ENCODE measurements at places on chromosomes 1 and 21.

DNA sequence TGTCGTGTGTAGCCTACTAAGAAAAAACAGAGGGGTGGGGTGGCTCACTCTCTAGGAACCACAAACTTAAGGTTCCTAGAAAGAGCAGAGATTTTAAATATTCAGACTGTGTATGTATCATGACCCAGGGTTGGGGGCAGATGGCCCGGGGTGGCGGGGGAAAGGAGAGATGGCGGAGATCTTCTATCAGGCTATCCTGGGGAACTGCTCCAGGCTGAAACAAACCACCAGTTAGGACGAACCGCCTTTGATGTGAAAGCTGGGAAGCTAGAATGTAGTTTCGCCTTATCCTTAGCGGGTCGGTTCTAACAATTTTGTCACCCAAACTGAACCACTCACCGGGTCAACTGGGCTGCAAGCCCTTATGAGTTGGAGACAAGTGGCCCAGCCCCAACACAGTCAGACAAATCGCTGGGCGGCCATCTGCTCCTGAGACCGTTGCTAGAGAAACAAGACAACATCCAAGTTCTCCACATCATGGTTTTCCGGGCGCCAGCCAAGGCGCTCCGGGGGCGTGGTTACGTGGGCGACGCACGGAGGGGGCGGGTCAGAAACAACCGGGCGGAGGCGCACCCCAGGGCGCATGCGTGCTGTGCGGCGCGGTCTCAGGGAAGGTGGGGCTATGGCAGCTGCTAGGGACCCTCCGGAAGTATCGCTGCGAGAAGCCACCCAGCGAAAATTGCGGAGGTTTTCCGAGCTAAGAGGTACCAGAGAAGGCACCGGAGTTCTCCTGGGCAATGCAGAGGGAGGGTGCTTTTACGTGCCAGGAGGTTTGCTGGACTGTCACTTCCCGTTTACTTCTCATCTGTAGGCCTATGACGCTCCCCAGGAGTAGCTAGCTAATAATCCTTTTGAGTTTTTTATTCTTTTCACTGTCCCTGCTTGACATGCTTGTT is at the start of the genes FPGT and LRRIQ3:
FPGT (plus strand) TSS at position 586 of the 896 bp plus-strand sequence; CDS start at position 623, 37 bp downstream.
LRRIQ3 (minus strand) TSS at position 520 of the 896 bp plus-strand sequence. CDS start 14,492 bp downstream, outside the sequence.
- peak; percentile 93 for DNase-seq

DNA sequence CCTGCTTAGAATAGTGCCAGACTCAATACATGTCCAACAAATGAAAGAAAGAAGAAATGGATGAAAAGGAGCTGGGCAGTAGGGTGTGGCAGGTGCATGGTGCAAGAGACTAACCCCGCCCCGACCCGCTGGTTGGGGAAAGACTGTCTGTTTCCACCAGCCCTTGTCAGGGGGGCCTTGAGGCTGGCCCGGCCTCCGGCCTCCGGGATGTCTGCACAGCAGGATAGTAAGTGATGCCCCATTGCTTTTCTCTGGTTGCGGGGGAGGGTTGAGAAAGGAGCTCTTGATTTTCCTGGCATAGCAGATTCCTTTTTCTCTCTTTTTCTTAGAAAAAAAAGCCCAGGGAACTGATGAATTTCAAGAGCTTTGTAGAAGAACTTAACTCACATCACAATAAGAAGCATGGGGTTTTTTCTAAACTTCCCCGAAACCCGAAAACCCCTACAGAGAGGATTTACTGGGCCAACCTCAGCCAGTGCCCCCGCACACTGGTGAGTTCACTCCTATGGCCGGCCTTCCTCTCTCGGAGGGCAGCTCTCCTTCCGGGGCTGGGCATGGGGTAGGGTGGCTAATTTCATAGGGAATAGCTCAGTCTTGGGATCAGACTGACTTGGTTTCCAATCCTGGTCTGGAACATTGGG is 12.5 kb upstream of the TTC22 start:
- no peak for DNase-seq

DNA sequence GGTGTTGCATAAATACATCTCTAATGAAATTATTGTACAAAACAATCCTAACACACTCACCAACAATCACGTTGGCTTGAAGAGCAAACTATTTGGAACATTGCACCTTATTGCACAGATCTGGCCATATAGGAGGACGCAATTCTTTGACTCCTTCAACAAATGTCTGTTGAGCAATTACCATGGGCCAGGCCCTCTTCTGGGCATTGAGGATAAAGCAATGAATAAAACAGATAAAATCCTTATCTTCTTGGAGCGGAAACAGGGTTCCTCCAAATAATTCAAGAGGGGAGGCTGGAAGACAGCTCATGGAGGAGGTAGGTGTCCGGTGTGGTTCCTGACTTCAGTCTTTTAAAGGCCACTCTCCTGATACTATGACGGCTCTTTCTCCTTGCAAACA is 43.3 kb downstream of the PAX7 start:
- no peak for DNase-seq

DNA sequence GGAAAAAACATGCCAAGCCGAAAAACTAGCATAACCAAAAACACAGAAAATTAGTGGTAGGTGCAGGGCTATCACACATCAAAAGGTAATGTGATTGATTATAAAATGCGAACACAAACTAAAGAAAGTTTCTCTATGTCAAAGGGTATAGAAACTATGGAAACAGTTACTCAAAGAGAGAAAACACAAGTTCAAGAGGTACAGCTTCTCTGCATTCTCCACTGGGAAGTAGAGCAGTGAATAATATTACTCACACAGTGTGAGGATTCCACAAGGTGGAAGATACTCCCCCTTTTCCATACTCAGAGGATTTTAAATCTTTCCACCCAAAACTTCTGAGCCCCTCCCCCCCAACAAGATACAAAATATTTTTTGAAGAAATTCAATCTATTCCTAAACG is 18.6 kb downstream of the AKT3 start:
- no peak for DNase-seq

DNA sequence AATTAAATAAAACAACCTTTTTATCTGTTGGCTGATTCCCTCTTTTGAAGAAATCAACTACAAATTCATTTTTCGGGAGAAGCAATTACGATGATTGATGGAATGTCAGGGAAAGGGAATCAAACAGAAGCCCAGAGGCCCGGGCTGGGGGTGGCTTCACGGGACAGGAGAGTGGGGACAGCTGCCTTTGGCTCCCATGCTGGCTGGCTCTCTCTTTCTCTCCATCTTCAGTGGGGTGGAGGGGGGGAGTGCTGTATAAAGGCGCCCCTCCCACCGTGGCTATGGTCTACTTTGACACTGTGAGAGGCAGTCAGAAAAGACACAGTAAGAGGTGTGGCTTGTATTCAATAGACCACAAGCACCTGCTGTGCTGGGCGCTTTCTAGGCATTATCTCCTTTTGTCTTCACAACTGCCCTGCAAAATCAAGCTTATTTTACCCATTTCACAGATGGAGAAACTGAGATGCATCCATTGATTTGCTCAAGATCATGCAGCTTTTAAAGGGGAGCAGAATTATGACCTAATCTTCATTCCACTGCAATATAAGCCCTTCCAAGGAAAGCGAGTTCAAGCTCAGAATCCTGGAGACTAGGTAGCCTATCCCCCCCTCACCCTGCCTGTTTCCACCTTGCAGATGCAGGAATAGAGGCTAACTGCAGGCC is 92.9 kb downstream of the GRIK3 start:
- DNase-seq, result no peak

DNA sequence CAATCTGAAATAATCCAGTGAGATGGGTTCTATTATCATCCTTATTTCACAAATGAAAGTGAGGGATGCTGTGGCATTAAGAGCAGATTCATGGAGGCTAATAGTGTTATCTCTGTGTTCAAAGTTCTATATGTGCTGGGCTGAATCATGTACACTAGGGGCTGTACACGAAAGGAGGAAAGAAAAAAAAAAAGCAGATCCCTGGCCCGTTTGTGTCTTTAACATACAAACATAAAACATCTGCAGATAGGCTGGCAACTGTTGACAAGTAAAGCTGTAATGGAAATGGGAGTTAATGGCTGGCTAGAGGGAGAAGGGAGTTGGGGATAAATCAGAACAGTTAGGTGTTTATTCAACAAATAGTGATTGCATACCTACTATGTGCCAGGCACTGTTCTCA is 3.1 kb downstream of the WNT2B start:
- DNase-seq, result no peak

DNA sequence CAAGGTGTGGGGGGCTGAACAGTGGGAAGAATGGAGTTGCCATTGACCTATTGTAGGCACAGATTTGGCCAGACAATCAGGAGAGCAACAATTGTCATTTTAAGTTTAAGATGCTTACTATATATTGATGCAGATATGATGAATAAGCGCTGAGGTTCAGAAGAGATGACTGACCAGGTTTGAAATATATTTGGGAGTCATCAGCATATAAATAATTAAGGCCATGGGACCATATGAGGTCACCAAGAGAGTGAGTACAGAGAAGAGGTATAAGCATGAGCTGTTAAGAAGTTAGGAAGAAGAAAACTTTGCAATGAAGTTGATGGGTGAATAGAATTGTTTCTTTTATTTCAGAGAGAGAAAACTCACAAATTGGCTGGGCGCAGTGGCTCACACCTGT is 4.5 kb upstream of the GADD45A start:
- DNase-seq, result no peak

GRCh38 chr1:111520053-111520452 is 16.6 kb upstream of the ADORA3 start:
- DNase-seq, result no peak

- DNase-seq, result no peak
Observed at GRCh38 chr1:28249866-28250295, 9.4 kb upstream of the SESN2 start.

DNA sequence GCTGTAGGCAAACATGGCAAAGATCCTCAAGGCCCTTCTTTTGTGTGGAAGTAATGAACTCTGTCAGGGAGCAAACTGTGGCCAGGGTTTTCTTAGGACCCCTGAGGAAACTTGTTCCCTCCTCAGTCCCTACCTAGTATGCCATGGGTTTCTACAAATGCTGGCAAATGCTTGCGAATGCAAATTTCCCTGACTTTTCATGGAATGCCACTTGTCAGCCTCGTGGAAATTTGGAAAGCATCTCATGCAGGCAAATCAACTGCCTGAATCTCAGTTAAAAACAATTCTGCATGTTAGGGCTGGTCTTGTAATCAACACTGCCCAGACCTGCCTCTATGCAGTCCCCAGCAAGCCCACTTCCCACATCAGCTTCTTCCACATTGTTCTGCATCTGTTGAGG is 334.9 kb upstream of the AJAP1 start:
- no peak for DNase-seq

DNA sequence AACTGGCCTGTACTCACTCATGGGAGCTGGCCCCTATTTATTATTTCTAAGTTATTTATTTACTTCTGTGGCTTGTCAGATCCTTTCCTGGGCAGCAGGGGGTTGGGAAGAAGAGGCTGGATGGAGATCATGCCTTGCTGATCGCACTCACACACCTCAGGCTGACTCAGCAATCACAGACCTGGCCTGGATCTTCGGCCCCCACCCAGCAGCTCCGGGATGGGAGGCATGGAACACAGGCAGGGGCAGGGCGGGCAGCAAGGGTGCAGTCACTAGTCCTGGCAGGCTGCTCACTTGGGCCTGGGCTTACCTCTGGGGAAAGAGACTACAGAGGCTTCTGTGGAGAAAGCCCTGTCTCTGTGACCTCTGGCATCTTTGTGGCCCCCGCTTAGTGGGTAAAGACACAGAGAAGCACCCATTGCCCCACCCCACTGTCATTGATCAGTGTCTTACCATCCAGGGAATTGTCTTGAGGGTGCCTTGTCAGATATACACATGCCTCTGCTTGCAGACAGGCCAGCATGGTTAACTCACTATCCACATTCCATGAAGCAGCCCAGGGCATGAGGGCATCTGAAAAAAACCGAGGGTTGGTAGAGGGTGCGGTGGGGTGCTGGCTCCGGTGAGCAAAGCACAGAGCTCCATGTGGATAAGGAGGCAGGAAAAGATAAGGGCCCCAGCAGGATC is 3.7 kb downstream of the ARTN start:
- no peak for DNase-seq

GRCh38 chr1:33576821-33577599 is 104.6 kb downstream of the ZSCAN20 start:
- no peak for DNase-seq

DNA sequence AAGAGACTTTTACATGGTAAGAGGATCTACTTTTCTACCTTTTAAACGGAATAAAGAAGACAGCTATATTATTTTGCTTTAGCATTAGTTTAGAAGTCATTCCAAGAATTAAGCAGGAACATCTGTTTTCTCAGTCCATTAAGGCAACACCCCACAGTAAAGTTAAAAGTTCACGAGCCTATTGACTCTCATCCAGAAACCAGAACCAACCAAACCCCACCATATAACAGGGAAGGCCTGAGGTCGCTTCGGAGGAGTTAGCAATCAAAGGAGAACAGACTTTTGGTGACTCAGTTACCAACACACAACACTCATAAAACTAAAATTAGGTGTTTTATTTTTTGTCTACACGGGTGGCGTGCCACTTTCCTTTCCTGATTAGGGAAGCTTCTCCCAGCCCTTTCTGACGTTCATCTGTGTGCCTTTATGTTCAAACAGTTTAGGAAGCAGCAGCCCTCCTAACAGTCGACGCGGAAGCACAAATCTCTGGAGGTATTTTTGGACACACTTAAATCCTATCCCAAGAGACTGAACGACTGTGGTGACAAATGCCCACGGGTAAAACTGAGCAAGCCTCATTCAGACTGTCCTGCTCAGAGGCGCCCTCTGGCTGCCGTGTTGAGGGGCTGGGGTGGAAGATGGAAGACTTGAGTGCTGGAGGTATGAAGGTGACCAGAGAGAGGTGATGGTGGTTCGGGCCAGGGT is 8.6 kb upstream of the PLA2G2C start:
- DNase-seq, result peak; percentile 26

- DNase-seq, result no peak
Observed at GRCh38 chr1:94095744-94096469, 25.0 kb downstream of the ABCA4 start.

- no peak for DNase-seq
Observed at GRCh38 chr1:246781212-246781611, 57.0 kb downstream of the SCCPDH start.

DNA sequence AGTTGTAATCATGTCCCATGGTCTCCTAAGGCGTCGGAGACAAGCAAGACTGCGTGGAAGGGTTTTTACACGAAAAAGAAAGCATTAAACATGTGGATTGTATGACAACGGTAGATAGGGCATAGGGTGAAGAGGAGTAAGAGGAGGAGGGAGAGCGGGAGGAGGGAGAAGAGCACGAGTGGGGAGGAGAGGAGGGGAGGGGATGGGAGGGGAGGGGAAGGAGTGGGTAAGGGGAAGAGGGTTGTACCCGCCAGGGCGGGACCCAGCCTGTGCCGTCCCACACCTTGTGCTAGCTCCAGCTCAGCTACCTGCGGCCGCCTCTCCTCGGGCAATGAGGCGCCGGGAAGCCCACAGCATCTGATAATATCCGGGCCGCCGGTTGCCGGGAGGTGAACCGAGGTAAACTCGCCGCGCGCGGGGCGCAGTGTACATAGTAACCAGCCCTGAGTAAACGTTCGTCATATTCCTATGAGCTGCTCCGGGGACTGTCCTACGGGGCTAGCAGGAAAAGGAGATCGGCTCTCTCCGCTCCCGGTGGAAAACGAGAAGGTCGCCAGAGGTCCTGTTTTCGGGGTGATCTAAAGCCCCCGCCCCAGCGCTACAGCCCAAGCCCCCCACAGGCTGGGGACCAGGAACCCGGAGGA is 449 bp upstream of the RCAN3 start:
- no peak for DNase-seq

DNA sequence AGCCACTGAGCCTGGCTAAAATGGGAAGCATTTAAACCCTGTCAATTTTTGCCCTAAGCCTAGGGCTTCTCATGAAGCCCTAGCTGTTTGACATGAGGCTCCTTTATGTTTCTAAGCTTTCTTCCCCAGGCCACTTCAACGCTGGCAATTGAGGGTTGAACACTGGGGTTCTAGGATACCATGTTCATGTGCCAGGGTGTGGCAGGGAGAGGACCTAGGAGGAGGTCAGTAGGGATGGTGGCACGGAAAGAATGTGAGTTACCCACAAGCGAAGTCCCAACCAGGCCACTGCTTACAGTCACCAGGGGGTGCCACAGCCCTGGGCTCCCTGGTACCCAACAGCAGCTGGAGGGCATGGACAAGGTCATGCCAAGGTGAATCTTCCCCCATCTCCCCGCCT is 90.8 kb upstream of the AJAP1 start:
- DNase-seq, result no peak
